ENCODE measurements at places on chromosomes 3 and 15.

DNA sequence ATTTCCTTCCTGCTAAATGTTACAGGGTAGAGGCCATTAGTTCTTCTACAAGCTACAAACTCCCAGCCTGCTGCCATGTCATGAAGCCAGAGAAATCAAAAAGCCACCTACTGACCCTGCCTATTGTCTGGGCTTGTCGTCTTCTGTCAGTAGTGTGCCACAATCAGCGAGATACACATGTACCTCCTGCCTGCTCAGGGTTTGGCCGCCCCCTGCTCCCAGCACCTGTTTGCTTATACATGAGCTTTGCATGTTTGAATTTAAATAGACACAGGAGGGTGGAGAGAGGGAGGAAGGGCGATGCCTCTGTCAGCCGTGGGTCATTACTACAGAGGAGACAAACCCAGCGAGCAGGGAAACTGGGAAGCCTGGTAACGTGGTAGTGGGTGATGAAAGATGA is 106.1 kb downstream of the ROBO2 start:
- DNase-seq, result no peak

- no peak for DNase-seq
These were observed 295.1 kb downstream of the SHOX2 start for GRCh38 chr3:157810924-157811718.

DNA sequence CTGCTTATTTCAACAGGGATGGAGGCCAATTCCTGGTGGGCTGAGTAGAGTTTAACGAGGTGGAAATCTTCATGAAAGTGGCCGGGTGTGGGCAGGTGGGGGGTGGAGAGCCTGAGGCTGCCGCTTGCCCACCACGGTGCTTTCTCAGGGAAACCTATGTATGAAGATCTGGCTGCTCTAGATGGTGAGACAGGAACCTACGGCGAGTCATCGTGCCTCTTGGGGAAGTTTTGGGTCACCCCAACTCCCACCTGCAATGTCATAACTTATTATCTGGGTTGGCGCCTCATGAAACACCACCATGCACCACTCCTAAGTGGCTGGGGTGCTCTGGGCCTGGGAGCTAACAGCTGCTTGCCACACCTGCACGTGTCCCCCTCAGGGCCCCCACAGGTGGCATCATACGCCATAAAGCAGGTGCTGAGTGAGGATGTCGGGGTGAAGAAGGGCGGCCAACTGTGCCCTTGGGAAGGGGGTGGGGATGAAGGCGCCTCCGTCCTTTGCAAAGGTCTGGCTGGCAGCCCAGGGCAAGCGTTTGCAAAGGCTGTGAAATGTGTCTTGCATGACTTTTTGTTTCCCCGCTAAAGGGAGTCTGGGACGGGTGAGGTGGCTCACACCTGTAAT is 27.9 kb upstream of the SNRPA1 start:
- no peak for DNase-seq

GRCh38 chr3:159951540-159951939 is 37.1 kb upstream of the IL12A start:
- no peak for DNase-seq

GRCh38 chr3:66948041-66948440 is 50.1 kb upstream of the KBTBD8 start:
- no peak for DNase-seq

- no peak for DNase-seq
These were observed 199.8 kb upstream of the RGMA start for GRCh38 chr15:93288728-93289294.

All from GM12891 (cell line).